ENCODE measurements at places on chromosomes 1 and 21.

GRCh38 chr1:241336335-241336734 is 20.7 kb downstream of the RGS7 start:
- peak; percentile 31 for DNase-seq

- DNase-seq, result no peak
Observed at GRCh38 chr1:186747661-186748060, 67.4 kb upstream of the PTGS2 start.

DNA sequence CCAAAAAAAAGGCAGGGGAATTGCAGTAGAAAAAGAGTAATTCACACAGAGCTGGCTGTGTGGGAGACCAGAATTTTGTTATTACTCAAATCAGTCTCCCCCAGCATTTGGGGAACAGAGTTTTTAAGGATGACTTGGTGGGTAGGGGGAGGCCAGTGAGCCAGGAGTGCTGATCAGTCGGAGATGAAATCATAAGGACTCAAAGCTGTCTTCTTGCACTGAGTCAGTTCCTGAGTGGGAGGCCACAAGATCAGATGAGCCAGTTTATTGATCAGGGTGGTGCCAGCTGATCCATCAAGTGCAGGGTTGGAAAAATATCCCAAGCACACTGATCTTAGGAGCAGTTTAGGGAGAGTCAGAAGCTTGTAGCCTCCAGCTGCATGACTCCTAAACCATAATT is 23.7 kb upstream of the EDARADD start:
- DNase-seq, result no peak

DNA sequence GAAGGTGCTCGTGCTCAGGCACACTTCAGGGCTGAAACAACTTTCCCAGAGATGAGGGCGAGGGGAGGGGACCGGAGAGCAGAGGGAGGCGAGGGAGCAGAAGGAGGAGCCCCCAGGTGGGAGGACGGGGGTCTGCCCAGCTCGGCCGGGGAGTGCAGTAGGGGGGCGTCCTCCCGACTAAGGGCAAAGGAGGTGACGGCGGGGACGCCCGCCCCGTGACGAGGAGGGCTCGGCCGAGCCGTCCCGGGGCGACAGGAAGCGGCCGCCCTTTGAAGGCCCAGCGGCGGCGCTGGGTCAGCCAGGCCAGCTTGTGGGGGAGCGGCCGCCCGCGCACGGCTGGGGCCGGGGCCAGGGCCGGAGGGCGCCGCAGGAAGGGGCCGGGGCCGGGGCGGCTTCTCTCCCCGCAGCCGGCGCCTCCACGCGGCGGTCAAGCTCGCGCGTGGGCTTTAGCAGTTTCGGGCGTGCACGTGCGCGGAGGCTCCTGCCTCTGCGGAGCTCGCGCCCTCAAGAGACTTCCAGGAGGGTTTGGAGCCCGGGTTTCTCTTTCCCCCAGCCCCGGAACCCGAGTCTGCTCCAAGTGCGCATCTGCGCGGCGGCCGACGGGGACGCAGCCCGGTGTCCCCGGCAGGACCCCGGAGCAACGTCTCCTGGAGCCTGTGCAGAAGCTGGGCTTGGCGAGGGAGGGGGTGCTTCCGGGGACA is 100.8 kb upstream of the SLC45A1 start:
- DNase-seq, result no peak

GRCh38 chr21:34031835-34032370 is 41.5 kb upstream of the MRPS6 start:
- no peak for DNase-seq

DNA sequence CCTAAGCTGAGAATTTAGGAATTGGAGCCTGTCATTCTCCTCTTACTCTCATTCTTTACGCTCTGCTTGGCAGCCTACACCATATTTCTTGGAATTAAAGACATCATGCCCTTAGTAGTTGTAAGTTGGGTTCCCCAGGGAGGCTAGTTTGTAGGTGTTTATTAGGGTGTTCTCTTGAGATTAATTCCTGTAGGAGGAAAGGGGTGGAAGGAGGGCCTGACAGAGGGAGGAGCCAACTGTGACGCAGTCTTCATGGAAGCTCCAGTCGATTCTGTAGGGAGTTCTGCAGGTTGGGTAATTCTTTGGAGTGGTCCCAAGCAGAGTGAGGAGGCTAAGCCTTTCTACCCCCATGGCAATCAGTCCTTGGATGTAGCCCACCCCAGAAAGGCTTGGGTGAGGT is 111.4 kb downstream of the HHAT start:
- no peak for DNase-seq

GRCh38 chr1:53327182-53327913 is 522 bp downstream of the LRP8 start:
- no peak for DNase-seq

DNA sequence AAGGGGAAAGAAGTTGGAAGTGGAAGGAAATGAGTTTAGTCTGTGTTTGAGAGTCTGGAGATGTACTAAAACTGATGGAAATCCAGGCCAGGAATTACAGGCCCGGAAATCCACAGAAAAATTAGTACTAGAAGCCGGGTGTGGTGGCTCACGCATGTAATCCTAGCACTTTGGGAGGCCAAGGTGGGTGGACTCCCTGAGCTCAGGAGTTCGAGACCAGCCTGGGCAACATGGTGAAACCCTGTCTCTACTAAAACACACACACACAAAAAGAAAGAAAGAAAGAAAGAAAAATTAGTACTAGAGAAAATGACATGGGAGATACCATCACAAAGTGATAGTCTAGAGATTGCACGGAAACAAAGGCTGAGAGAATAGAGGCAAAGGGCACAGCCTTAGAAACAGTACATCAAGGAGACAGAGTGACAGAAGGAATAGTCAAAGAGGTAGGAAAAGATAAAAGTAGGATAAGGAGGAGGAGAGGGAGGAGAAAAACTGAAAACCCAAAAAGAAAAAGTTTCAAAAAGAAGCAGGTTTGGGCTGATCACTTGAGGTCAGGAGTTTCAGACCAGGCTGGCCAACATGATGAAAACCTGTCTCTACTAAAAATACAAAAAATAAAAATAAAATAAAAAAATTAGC is 4.8 kb upstream of the TAF13 start:
- DNase-seq, result no peak

GRCh38 chr1:172342584-172343239 is 77.8 kb upstream of the C1orf105 start:
- no peak for DNase-seq
